ENCODE measurements at places on chromosomes 11 and 22.

- no peak for DNase-seq
These were observed 4.5 kb upstream of the CCDC81 start for GRCh38 chr11:86370171-86370570.

- DNase-seq: peak; percentile 20
These were observed 75.3 kb downstream of the APIP start for GRCh38 chr11:34840736-34841386.

- no peak for DNase-seq
These were observed 21.3 kb upstream of the KRTAP5-6 start for GRCh38 chr11:1675536-1676228.

- DNase-seq: no peak
These were observed 14.6 kb upstream of the ADSL start for GRCh38 chr22:40331706-40332105.

DNA sequence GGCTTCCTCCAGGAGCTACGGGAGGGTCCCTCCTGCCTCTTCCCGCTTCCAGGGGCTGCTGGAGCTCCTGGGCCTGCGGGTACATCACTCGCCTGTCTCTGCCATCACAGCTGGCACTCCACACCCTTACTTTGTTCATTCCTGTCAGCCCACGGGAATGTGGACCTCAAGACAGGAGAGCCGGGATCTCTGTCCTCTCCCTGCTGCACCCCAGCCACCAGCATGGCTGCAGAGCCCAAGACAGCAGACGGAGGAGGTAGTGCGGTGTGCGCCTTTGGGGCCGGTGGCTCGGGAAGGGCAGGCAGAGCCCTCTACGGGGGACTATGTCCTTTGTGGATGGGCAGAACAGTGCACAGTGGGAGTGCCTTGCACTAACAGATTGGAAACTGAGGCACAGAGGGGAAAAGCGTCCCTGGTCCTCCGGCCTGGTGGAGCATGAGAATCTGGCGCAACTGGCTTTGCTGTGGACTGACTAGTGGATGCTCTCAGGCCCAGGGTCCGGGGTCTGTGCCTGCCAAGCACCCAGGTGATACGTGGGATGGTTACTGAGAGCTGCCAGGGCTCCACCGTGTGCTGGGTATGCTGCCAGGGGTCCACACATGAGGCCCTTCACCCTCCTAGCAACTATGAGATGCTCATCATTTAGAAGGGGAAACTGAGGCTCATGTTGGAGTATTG lies 47.3 kb downstream of the IGF2 start:
- DNase-seq: no peak

DNA sequence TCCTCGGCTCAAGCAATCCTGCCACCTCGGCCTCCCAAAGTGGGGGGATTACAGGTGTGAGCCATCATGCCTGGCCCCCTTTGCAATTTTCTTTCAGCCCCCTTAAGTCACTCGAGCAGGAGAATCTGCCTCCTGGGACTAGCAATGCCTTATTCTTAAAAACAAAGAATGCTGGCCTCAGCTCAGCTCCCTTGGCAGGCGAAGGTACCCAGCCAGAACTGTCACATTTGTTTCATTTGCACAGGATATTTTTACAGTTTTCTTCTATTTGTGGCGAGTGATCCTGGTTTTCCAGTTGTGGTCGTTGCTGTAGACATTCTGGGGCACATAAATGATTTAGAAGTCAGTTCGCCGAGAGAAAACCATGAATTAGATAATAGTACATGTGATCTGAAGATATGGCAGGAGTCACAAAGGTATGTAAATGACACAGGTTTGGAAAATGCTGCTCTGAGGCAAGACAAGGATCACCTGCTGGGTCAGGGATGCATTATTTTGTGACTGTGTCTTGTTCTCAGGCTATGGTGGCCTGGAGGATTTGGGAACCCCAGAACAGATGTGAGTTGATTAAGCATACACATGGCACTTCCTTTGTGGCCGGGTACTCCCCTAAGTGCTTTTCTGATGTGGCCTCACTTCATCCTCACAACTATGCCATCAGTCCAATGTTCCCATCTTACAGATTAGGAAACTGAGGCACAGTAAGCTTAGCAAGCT lies 51.2 kb upstream of the SLC22A12 start:
- no peak for DNase-seq

- DNase-seq: peak; percentile 23
These were observed 1.2 kb downstream of the TOB2 start for GRCh38 chr22:41445129-41446056.
